ENCODE measurements at places on chromosomes 12 and 14.

DNA sequence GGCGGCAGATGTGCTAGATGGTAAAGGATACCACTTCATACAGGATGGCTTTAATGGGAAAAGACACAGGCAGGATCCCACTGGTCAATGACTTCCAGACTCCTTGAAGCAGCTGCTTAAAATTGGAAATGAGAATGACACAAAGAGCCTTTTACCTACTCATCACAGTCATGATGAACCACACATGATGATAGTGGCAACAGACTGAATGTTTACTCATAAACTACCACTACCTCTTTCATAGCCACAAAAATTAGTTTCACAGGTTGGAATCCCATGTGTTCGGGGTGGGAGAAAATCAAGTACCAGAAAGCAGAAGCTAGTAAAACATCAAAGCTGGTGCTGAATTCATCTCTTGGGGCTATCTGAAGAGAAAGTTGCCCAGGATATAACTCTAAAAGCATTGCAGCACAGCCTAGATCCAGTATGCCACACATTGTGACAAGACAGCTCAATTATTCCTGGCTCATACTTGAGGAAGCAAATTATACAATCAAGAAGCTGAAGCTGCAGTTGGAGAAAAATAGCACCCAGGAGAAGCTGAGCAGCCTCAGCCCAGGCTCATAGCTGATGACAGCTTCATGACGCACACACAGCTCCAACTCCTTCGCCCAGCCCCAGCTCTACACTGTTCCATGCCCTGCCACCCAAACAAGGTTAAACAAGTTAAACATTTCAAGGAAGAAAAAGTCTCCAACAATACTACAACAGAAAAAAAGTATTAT lies 29.0 kb upstream of the C12orf50 start:
- DNase-seq, result no peak

- DNase-seq, result no peak
Observed at GRCh38 chr12:105581420-105581819, 250.9 kb downstream of the C12orf75 start.

GRCh38 chr12:129659961-129660622 lies 243.7 kb downstream of the TMEM132D start:
- DNase-seq, result no peak

- no peak for DNase-seq
Observed at GRCh38 chr14:53032838-53033390, 82.1 kb upstream of the FERMT2 start.

DNA sequence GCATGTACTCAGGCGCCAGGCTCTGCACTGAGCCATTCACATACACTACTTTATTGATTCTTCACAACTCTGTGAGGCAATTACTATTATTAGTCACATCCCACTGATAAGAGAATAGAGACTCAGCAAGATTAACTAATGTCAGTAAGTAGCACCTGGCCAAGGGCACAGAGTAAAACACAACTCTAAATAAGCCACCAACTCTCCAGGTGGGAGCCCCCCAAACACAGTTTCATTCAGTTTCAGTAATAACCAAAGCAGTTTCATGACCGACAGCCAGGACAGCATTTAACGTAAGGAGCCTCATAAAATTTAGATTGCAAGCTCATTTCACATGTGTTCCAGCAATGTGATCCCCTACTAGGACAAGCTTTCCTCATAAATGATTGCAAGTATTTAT lies 323.1 kb upstream of the CCDC196 start:
- no peak for DNase-seq

- no peak for DNase-seq
Observed at GRCh38 chr14:40240245-40240859, 808.1 kb upstream of the FBXO33 start.

GRCh38 chr14:38623661-38624060 lies 367.8 kb upstream of the CLEC14A start:
- DNase-seq, result no peak

GRCh38 chr12:126506426-126507182 lies 1441.4 kb downstream of the AACS start:
- no peak for DNase-seq

GRCh38 chr12:18428416-18428815 lies 167.1 kb downstream of the PIK3C2G start:
- no peak for DNase-seq

- DNase-seq, result no peak
Observed at GRCh38 chr12:3622822-3623690, 129.9 kb downstream of the CRACR2A start.

Data from NCI-H1436 treated with DMSO at 0.1 percent for 48 hours (cell line).